ENCODE measurements at places on chromosomes 12 and 14. TPM values are rescaled to one million over a fixed set of nuclear protein-coding genes. Genes with fewer than 3 reads are reported as not detected.

DNA sequence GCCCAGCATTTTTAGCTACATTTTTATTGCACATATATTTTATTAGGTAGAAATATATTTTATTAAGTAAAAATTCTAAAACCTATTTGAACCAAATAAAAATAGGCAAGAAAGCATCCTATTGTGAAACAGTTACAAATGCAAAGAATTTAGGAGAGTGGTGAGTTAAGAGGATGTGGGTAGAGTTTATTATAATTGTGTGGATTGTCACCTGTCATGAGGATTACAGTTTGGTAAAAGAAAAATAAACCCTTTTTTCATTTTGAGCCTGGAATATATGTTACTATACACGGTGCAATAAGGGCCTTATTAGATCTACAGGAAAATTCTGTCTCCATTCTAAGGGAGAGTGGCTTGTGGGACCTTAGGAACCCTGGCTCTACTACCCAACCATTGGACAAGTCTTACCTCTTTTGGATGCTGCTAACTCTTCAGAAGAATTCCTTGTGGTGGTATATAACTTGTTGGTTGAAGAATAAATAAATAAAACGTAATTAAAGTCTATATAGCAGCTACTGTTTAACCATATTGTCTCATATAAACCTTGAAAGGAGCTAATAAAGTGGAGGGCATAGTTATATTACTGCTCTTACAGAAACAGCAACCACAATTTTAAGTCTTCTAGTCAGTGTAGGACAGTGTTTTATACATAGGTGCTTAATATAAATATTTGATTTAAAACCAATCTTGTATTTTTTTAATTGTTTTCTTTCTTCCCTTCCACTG lies 67.8 kb downstream of the FGD4 start:
- DNase-seq, result no peak

- no peak for DNase-seq
Observed at GRCh38 chr12:2231011-2231595, 178.3 kb downstream of the CACNA1C start.

DNA sequence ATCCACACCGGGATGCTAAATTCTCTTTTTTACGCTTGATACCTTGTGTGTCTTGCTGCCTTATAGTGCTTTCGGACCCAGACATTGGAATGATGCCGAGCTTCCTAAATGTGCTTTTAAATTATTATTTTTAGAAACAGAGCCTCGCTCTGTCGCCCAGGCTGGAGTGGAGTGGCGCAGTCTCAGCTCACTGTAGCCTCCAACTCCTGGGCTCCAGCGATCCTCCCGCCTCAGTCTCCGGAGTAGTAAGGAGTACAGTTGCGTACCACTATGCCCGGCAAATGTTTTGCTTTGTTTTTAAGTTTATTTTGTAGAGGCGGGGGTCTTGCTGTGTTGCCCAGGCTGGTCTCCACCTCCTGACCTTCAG lies 489 bp upstream of the EML5 start:
- no peak for DNase-seq

DNA sequence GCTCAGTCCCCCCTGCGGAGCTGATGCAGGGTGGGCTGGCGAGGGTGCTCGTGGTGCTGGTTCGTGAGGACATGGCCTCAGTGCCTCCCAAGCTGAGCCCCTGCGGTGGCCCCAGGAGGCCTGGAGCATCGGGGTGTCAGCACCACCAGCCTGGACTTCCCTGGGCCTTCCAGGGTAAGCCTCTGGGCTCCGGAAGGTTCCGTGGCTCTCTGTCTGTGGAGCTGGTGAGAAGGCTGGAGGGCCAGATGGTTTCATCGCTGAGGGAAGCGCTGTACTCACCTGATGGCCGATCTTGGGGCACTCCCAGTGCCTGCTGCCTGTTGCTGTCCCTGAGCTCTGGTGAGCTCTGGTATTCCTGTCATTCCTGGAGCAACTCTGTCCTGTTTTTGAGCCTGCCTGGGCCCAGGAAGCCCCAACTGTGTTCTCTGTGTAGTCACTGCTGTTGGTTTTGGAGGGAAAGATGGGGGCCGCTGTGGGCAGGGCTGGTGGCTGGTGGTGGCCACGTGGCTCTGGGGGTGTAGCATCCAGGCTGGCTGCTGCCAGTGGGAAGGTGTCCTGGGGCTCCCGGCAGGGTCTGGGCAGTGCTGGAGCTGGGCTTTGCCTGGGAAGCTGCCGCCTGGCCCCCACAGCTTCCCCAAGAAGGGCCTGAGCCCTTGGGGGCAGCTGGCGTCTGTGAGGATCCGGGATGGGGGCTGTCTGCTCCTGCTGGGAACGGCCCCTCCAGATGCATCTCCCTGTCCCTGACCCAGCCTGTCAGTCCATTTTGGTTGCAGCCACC lies 18.3 kb downstream of the MTA1 start:
- DNase-seq, result no peak

GRCh38 chr14:90894241-90894640 lies 78.0 kb upstream of the TTC7B start:
- no peak for DNase-seq

DNA sequence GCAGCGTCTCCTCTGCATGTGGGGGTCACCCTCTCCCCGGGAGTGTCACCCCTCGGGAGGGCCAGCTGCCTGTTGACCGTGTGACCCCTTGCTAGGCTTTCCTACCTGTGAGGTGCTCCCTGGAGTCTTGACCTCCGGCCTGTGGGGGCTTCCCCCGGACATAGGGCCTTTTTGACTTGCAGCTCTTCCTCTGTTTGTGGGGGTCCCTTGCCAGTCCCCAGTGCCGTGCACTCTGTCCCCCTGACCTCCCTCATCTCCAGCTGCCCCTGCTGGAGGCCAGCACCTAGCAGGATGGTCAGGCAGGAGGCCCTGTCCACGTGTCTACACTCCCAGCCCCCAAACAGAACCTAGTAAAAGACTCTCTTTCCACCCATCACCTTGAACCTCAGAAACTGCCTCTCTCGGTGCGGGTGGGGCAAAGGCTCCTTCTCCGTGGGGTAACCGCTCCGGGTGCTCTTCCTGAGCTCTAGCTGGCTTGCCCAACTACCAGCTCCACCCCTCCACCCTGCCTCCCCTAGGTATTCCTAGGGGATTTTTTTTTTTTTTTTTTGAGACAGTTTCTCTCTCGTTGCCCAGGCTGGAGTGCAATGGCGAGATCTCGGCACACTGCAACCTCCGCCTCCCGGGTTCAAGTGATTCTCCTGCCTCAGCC lies 810 bp downstream of the AACS start:
- no peak for DNase-seq

- DNase-seq, result no peak
Observed at GRCh38 chr12:75323663-75324062, 6.5 kb downstream of the CAPS2 start.

The KRT78 gene
- not detected for total RNA-seq

The SLC17A8 gene
- total RNA-seq, result 0.30 TPM
